ENCODE measurements at places on chromosomes 3 and 15.

GRCh38 chr3:9749296-9749644 is 482 bp upstream of the OGG1 start:
- DNase-seq = peak; percentile 35

DNA sequence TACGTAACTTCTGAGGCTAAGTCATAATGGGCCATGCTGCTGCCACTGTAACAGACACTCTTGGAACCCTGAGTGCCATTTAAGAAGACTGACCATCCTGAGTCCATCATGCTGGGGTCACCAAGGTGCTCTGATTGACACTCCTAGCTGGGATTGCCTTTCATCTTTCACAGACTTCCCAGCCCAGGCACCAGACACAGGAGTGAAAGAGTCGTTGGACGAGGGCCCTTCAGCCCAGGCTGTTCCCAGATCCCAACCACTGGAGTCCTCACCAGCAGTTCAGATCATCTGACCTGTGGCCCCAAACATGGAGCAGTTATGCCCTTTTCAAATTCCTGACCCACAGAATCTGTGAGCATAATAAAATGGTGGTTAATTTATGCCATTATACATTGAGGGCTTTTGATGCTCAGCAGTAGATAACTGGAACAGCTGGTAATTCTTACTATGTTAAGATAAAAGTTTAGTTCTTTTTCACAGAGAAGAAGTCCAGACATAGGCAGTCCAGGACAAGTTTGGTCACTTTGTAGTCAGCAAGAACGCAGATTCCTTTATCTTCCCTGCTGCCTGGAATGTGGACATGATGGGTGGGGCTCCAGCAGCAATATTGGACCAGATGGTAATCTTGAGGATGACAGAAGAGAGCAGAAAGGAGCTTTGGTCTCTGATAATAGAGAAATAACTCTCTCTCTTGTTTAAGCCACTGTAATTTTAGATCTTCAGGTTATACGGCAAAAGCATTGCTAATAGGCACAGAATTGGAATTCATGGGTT is 7.3 kb upstream of the EHD4 start:
- DNase-seq = no peak

DNA sequence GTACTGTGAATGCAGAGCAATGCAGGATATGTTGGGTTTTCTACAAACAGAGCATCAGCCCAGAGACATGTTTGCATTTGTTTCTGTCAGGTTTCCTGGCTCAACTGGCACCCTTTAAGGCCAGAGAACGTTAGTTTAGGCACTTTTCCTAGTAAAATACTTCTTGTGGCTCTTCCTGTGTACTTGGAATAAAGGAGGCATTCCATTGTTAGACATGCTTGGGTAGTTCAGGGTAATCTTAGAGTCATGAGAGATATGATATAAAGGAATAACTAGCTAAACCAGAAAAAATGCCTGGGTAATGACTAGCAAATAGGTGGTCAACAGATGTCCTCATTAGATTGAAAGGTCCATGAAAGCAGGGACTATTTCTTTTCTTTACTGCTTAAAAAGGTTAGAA is 60.4 kb upstream of the RBM5 start:
- DNase-seq = no peak

DNA sequence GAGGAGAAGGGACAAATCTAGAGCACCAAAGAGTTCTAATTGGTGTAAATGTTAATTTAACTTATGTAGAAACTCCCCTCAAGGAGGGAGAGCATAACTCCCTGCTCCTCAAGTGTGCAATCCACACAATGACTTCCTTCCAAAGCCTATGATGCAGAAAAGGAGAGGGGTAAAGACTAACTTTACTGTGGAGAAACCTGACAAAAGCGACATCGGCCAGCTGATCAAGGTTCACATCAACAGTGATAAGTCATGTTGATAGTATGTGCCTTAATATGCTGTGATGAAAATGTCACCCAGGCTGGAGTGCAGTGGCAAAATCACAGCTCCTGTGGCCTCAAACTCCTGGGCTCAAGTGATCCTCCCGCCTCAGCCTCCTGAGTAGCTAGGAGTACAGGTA is 76.5 kb downstream of the TFDP2 start:
- no peak for DNase-seq

GRCh38 chr3:100780071-100780622 is 70.9 kb downstream of the TFG start:
- DNase-seq = no peak

DNA sequence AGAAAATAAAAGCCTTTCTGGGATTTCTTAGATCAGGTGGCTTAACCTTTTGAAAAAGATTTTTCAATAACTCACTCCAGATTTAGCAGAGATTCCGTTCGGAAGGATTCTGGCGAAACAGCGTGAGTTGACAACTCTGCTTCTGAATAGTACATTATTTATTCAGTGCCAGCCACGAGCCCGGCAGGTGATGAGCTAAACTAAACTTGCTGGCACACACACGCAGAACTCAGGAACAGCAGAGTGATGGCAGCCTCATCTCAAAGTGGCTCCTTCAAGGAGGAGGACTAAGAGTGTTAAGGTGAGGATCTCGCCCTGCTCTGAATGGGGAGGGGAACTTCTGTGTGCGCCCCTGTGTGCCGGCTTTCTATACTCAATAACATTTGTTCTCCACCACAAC is 114.3 kb downstream of the FAM43A start:
- no peak for DNase-seq

- DNase-seq = peak; percentile 90
Observed at GRCh38 chr3:194738254-194739093, 52.8 kb downstream of the FAM43A start.

GRCh38 chr3:127835993-127836882 is 13.9 kb upstream of the MGLL start:
- DNase-seq = no peak

- DNase-seq = no peak
Observed at GRCh38 chr15:90529371-90530249, at the start of gene CRTC3. CRTC3 (plus strand) TSS chr15:90529923; CDS start chr15:90530072, 149 bp downstream.

GRCh38 chr15:83694536-83694935 is 40.6 kb downstream of the ADAMTSL3 start:
- no peak for DNase-seq

- DNase-seq = no peak
Observed at GRCh38 chr3:43699864-43700263, 9.1 kb downstream of the ABHD5 start.

GRCh38 chr3:25631989-25632388 is 32.7 kb downstream of the TOP2B start:
- DNase-seq = no peak

- no peak for DNase-seq
Observed at GRCh38 chr15:80404761-80405553, 775 bp downstream of the ARNT2 start.
